ENCODE measurements at places on chromosomes 7 and 10.

- no peak for DNase-seq
Measured at GRCh38 chr7:70599446-70600190, 532.3 kb upstream of the GALNT17 start.

DNA sequence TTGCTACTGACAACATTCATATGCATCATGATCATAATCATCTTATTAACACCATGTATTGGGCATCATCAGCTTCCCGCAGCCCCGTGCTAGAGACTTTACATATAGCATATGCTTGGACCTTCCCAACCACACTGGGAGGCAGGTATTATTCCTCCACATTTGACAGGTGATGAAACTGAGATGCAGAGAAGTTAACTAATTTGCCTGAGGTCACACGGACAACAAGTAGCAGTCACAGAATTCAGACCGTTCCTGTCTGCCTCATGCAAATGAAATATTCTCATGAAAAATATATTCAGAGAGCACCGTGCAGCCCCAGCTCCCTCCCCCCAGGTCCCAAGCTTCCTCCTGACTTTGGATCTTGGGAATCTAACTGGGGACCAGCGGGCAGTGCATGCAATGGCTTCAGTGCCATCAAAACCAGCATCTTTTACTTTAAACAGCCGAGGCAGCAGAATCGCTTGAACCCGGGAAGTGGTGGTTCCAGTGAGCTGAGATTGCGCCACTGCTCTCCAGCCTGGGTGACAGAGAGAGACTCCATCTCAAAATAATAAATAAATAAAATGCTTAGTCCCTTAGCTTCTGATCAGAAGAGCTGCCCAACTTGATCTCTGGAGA lies 112.2 kb upstream of the GPR26 start:
- DNase-seq: no peak

DNA sequence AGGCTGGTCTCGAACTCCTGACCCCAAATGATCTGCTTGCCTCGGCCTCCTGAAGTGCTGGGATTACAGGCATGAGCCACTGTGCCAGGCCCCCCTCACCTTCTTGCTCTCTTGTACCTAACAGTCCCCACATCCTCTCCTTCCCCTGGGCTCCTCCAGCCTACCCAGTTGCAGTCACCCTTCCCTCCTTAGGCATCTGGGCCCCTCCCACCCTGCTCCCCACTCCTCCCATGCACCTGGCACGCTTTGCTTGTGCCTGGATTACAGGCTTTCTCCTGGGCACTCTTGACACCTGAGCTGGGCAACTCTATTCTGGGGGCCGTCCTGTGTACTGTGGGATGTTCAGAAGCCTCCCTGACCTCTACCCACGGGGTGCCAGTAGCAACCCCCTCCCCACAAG lies 3.0 kb downstream of the CLDN15 start:
- no peak for DNase-seq

DNA sequence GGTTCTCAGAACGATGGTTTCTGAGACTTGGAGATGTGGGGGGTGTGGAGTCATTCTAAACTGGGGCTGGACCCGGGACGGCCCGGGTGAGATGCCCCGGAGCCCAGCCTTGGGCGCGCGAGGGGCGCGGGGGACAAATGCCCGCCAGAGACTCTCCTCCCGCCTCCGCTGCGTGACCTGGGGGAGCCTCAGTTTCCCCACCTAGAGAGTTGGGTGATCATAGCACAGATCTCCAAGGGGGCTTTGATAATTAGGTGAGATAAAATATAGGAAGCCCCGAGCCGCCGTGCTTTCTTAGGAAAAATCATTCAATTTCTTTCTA lies 658 bp upstream of the FZD8 start:
- no peak for DNase-seq

DNA sequence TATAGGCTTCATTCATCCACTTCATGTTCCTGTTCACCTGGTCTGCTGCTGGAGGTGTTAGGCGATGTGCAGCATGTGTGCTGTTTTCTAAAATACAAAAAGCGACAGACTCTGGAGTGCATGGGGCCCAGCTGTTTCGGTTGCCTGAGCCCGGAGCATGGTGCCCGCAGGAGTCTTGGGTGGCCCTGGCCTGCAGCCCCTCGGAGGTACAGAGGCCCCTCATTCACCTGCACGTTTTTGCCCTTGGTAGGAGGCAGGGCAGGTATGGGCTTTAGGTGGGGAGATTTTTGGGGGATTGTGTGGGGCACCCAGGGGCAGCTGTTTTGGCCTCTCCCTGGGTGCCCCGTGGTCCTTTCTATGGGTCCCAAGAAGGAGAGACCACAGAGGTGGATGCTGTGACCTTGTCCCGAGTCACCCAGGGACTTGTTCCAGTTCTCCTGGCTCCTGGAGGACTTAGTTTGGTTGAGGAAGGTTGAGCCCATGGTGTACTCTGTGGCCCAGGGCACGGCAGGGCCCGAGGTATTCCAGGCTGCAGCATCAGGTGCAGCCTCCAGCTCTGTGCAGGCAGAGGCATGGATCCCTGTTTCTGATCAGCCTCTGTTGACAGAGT lies 130.7 kb downstream of the TRRAP start:
- no peak for DNase-seq

GRCh38 chr7:2386964-2387669 lies 16.3 kb upstream of the CHST12 start:
- peak; percentile 12 for DNase-seq

DNA sequence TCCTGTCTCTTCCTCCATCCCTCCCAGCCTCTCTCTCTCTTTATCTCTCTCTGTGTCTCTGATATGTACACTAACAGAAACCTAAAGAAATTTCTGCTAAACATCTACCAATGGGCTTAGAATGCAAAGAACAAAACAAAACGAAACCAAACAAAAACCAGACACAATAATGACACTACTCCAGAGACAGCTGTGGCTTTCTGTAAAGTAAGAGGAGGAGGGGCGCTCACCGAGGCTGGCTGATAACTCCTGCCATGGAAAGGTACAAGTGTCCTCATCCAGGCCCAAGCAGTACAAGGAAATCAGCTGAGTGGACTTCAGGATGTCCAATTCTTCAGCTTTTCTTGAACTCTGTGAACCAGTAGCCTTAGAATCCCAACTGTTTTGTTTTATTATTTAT lies 70.4 kb upstream of the FZD8 start:
- no peak for DNase-seq

- no peak for DNase-seq
Measured at GRCh38 chr10:36676321-36676720, 449.1 kb upstream of the ANKRD30A start.

DNA sequence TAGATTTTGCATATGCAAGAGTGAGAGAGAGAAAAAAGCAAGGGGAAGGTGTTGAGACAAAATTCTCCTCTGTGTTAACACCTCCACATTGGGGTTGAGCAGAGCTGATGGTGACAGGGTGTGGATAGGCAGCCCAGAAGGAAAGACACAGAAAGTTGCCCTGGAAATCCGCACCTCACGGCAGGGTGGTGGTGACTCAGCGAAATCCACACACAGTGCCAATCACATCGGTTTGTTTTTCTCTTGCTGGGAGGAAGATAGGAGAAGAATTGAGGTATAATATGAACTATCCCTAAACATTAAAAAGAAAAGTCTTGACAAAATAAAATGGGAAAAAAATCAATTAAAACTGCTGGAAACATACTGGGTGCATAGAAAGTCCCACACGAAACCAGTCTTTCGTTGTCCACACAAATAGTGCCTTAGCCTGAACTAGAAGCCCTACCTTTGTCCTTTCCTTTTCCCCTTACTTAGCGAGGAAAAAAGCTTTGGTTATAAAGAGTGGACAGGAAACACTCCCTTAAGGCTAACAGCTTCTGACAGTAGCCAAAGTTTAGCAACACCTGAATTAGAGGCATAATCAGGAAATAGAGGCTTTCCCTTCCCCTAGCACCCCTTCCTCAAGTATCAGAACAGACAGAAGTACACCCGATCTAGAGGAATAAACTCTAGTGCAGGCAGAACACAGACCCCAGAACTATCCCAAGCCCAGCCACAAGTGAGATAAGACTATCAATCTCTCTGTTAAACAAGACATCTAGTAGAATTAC lies 39.2 kb upstream of the DNAJC1 start:
- no peak for DNase-seq

DNA sequence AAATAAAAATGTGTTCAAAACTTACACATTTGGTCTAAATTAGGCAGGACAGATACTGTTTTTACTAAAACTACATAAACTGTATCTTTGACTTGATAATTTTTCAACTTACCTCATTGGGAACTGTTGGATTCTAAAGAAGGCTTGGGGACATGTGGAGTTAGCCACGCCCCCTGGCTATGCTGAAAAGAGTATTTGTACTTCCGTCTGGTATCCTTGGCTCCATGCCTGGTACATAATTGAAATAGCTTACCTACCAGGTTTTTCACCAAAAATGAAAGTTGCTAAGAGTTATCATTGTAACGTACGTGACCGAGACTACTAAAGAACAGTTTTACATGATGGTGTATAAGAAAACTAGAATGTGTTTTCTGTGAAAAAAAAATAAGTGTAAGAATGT lies 604.8 kb upstream of the IGFBP3 start:
- no peak for DNase-seq

GRCh38 chr7:150317748-150318444 lies 5.3 kb upstream of the LRRC61 start:
- no peak for DNase-seq

DNA sequence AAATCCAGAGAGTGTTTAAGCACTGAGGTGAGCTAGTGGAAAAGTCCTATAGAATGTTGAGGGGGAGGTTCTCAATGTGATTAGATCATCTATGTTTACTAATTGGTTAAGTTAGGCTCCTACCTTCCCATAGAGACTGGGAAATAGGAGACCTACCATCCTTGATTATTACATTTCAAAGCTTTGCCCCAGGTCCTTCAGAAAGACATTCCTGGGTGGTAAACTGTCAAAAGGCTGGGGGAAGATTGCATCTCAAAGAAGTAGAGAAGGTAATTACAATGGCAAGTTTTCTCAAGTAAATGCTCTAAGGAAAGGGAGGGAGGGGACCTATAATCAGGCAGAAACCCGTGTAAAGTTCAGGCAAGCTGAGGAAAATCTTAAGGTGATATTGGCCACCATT lies 247.8 kb upstream of the SMIM30 start:
- no peak for DNase-seq

DNA sequence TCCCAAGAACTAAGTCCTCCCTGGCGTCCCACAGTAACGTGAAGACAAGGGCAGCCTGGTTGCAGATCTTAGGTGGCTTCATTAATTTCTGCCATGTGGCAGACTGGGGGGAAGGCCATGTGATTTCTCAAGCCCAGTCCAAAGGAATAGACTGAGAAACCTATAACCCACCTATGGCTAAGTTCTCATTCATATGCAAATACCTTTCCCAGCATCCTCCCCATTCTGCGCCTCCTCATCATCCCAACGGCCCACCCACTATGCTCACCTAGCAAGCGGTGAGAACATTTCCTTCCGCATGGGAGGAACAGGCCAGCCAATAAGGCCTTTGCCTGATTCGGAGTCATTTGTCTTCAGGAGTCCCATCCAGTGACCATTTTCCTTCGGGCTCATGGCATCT lies 8.2 kb upstream of the CLEC2L start:
- no peak for DNase-seq

All from NCI-H524 (cell line).